ENCODE measurements at places on chromosomes 16 and 17.

GRCh38 chr17:44257815-44258760, 9.8 kb downstream of the SLC4A1 start:
- no peak for DNase-seq

DNA sequence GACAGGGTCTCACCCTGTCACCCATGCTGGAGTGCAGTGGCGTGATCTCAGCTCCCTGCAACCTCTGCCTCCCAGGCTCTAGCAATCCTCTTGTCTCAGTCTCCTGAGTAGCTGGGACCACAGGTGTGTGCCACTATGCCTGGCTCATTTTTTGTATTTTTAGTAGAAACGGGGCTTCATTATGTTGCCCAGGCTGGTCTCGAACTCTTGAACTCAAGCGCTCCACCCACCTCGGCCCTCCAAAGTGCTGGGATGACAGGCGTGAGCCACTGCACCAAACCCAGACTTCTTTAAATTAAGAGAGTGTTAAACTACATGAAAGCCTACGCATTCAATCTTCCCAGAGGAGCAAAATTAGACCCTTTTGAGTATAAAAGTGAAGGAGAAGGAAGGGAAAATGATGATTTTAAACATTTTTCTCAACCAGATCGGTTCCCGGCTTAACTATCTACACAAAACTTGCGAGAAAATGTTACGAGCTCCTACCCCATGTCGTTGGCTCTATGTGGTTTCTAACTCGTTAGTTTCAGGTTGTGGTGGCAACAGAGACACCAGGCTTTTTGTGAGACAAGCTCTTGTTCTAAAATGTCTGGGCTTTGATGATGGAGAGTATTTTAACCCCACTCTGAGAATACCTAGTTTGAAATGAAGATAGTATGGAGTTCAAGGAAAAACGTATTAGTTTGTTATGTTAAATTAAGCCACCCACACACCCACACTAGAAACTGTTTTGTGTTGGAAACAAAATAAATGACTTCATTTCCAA, 26.3 kb downstream of the STAT5B start:
- DNase-seq, result no peak

GRCh38 chr16:86601356-86601755, 23.0 kb downstream of the FOXL1 start:
- no peak for DNase-seq

DNA sequence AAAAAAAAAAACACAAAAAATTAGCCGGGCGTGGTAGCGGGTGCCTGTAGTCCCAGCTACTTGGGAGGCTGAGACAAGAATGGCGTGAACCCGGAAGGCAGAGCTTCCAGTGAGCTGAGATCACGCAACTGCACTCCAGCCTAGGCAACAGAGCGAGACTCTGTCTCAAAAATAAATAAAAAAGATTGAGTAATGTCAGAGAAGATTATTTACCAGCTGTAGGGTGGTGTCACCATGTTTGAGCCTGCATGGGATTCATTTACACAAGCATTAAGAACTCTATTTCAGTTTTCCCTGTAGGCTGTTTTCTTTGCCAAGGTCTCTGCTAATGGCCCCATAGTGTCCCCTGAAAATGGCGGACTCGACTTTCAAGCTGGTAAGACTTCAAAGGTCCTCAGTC, 575.0 kb downstream of the CDH13 start:
- DNase-seq, result no peak

DNA sequence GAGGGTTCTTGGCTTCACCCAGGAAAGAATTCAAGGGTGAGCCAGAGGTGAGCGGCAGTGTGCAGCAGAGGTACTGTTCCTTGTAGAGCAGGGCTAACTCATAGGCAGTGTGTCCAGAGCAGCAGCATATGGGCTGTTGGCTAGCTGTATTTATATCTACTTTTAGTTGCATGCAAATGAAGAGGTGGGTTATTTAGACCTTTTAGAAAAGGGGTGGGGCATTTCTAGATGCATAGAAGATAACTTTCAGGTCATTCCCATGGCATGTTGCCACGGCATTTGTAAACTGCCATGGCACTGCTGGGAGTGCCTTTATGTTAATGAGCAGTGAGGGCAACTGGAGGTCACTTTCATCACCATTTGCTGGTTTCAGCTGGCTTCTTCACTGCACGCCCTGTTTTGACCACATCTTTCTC, 141.0 kb downstream of the STX8 start:
- DNase-seq, result no peak

DNA sequence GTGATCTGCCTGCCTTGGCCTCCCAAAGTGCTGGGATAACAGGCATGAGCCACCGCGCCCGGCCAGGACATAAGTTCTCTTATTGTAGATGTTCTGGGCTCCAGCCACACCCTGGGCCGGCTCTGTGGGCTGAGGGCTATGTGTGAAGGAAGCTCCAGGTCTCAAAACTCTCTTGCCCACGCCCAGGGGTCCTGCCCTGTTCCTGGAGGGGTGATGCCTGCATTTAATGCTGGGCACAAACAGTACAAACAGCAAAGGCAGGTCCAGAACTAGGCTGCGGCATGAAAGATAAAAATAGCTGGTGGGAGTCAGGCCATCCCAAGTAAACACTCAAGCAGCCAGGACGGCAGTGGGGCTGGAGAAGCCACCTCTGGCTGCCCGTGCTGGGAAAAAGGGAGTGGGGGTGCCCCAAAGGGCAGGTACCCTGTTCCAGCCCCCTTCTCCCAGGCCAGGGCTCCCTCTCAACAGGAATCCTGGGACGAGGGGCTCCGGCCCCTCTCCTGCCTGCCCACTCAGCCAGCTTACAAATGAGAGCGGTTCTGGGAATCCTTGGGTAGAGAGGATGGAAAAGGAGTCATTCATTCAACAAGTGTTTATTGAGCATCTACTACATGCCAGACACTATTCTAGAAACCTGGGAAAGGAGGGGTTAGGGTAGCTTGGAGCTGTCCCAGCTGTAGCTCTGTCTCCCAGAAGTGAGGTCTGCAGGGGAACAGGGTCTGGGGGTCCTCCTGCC, 4.6 kb downstream of the TRIM47 start:
- DNase-seq, result no peak

DNA sequence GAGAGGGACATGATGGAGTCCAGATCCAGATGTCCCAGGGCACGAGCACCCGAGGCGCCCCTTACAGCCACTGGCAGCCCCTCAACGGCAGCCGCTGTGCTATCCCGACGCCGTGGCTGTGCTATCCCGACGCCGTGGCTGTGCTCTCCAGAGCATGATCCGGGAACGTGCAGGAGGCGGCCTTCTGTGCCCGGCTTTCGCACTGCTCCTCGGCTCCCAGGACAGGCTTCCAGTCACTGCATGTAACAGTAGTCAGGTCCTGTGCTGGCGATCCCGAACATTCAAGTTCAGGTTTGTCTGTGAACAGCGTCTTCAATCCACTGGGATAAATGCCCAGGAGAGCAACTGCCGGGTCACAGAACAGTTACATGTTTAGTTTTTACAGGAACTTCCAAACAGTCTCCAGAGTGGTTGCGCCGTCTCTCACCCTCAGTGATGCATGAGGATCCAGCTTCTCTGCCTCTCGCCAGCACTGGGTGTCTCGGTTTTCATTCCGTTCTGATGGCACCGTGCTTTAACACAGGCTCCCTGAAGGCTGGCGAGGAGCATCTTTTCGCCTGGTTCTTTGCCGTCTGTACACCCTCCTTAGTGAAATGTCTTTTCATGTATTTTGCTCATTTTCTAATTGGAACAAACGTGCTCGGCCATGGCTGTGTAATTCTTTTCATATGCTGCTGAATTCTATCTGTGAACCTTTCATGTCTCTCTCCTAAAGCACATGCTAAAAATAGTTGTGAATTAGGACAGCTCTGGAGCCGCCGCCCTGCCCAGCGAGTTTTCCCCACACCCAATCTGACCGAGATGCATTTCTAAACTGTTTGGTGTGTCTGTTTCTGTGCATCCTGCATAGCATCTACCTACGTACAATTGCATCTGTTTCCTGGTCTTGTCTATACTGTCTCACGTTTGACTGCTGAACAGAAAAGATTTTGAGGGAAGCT, 72.6 kb upstream of the METRNL start:
- peak; percentile 11 for DNase-seq

- DNase-seq, result no peak
Observed at GRCh38 chr16:90043526-90043925, 24.3 kb upstream of the DBNDD1 start.

- peak; percentile 67 for DNase-seq
Observed at GRCh38 chr17:72839131-72839725, 253.3 kb downstream of the SLC39A11 start.

DNA sequence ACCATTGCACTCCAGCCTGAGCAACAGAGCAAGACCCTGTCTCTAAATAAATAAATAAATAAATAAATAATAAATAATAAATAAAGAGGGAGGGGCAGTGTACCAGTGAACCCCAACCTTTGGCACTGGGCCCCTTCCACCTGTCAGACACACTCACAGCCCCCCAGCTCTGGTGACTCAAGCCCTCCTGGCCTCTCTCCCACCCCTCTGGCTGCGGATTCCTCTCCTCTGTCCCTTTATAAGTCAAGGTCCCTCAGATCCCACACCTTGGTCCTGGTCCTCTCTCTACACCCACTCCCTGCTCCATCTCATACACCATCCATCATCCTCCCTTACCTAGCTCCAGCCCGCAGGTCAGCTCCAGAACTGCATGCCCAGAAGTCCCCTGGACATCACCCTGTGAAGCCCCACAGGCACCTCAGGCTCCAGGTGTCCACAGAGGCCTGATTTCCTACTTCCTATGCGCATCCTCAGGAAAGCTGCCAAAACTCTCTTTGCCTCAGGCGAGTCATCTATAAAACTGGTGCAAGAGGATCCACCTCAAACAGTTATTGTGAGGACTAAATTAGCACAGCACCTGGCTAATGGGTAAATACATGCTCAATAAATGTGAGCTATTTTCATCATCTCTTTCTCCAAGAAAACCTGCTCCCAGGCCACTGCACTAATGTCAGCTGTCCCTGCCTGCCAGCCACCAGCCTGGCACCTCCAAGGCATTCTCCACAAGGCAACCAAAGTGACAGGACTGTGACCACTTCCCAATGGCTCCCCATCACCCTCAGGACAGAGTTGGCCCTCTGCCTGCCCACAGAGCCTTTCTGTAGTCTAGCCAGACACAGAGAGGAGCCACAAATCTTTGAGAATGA, 46.8 kb downstream of the BEAN1 start:
- DNase-seq, result no peak

DNA sequence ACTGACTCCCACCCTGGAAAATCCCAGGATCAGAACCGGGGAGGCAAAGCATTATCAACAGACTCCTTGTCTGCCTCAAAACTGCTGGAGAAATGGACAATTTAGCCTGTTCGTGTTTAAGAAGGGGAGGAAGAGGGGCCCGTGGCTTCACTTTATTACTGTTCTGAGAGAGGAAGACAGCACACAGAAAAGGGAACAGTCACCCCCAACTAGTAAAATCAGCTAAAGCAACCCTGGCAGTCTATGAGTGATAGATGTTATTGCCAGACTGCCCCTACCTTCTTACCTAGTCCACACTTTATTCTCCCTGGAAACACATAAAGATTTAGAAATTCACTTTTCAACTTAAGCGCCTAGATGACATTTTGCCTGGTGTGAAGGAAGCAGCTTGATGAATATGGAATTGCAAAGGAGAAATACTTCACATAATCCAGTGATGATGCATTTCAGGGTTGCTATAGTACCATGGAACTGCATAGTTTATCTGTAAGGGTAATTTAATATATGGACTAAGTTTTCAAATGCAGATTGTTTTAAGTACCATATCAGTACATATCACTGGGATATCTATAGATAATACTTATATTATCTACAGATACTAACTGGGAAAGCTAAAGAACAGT, 36.9 kb upstream of the TRAP1 start:
- DNase-seq, result peak; percentile 59

- no peak for DNase-seq
Observed at GRCh38 chr16:522320-523096, 5.0 kb upstream of the CAPN15 start.

GRCh38 chr17:18076936-18077335, 10.8 kb upstream of the DRG2 start:
- peak; percentile 50 for DNase-seq

GRCh38 chr17:50181144-50181543, 15.3 kb downstream of the SGCA start:
- no peak for DNase-seq

DNA sequence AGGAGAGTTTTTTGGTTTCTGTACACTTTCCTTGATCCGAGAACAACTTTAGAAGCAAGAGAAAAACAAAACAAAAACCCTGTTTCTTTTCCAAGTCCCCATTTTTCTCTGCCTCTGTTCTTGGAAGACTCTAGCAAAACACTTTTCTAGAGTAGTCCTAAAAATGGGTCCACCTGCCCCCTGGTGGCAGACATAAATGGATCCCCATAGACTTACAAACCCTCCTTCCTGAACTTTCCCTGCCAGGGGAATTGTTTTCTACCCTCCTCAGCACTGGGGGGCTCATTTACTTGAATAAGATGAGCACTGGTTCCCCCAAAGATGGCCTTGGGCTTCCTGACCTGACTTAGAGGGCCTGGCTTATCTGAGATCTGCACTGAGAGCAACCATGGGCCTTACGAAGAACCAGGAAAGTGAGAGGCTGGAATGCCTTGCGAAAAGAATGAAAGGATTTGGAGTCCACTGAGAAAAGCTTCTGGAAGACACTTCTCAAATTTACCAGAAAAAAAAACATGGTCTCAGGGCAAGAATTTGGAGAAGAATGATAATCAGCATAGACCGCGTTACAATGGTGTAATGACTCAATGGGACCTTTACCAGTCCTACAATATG, 48.0 kb upstream of the CDYL2 start:
- peak; percentile 8 for DNase-seq

- DNase-seq, result no peak
Observed at GRCh38 chr17:57593739-57594462, 151.2 kb downstream of the CCDC182 start.

DNA sequence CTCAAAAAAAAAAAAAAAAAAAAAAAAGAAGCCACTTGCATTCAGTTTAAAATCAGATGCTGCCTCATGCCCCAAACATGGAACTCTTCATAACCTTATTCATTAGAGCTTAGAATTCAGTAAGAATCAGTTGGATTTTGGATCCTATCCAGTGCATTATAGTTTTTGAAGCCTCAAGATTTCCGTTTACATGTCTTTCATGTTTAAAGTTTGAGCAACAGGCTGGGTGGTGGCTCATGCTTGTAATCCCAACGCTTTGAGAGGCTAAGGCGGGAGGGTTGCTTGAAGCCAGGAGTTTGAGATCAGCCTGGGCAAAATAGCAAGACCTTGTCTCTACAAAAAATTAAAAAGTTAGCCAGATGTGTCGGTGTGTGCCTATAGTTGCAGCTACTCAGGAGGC, 55.0 kb downstream of the SNTB2 start:
- DNase-seq, result peak; percentile 69

GRCh38 chr16:88063211-88063773, 112.1 kb downstream of the BANP start:
- peak; percentile 85 for DNase-seq

DNA sequence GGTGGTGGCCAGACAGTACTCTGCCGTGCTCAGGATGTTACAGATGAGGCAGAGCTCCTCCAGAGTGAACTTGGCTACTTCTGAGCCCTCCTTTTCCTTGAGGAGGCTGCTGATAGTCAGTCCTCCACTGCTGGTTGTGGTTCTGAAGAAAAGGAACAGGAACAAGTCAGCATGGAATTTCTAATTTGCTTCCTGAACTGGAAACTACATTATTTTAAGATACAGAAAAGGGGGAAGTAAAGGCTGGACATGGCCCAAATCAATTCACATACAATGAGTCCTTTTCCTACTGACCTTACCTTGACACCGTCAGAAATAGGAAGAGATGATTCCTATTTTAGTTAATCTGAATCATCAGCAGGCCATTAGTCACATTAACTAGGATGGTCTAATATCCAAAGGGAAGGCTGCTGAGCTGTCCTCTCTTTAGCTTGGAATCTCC, 154.2 kb downstream of the VPS53 start:
- peak; percentile 75 for DNase-seq
